ENCODE measurements at places on chromosomes 16 and 17. TPM values are rescaled to one million over a fixed set of nuclear protein-coding genes. Genes with fewer than 3 reads are reported as not detected.

Gene TAX1BP3
- 99.3 TPM for total RNA-seq

Gene NPIPB6
- 0.47 TPM for total RNA-seq

Gene KRT25
- total RNA-seq, result not detected

Gene ZC3H7A
- 27.9 TPM for total RNA-seq

Gene STH
- total RNA-seq, result not detected

Gene RFWD3
- total RNA-seq, result 5.5 TPM

Gene PLA2G10
- not detected for total RNA-seq

Gene VWA3A
- total RNA-seq, result 0.09 TPM

Gene MPP2
- total RNA-seq, result 3.6 TPM

Gene VPS4A
- total RNA-seq, result 25.9 TPM

Gene CES5A
- total RNA-seq, result not detected

Gene IGSF6
- total RNA-seq, result not detected

Gene TRAP1
- total RNA-seq, result 48.9 TPM

Gene ZPBP2
- not detected for total RNA-seq

Gene SOX9
- 8.7 TPM for total RNA-seq

Gene SLC6A2
- total RNA-seq, result not detected

Gene RGS11
- 1.4 TPM for total RNA-seq

Gene TNFRSF17
- total RNA-seq, result not detected

Gene SULT1A3
- total RNA-seq, result 1.7 TPM

Gene YWHAE
- total RNA-seq, result 323 TPM

Gene ENPP7
- not detected for total RNA-seq

Gene CPNE7
- total RNA-seq, result 9.2 TPM

Gene TOM1L1
- total RNA-seq, result 7.1 TPM

Data from bronchial smooth muscle cell (primary cell).